Sigmoid colon (tissue), 7 donors: ENCODE measurements at places on chromosomes 11 and 22. TPM values are rescaled to one million over a fixed set of nuclear protein-coding genes. Genes with fewer than 3 reads are reported as not detected.
A peak's percentile ranks its signal among the peaks of the same experiment; 100 is the strongest.

Gene CHRM1
- total RNA-seq: 0.16 TPM

- no peak overlapping the region for H3K27ac ChIP-seq
- no peaks in the 10 kb centered on the region for H3K4me1 ChIP-seq
- no peak overlapping the region for H3K4me3 ChIP-seq
- H3K36me3 ChIP-seq: no peaks in the 10 kb centered on the region
These were observed 59.8 kb upstream of the CD82 start for GRCh38 chr11:44505581-44506054.

GRCh38 chr22:27984723-27985122, 65.7 kb upstream of the PITPNB start:
- no peaks in the 10 kb centered on the region for H3K27me3 ChIP-seq
- peaks cover 19% of the 10 kb centered on the region for H3K36me3 ChIP-seq
- H3K27ac ChIP-seq: no peak overlapping the region
- DNase-seq: no peak

DNA sequence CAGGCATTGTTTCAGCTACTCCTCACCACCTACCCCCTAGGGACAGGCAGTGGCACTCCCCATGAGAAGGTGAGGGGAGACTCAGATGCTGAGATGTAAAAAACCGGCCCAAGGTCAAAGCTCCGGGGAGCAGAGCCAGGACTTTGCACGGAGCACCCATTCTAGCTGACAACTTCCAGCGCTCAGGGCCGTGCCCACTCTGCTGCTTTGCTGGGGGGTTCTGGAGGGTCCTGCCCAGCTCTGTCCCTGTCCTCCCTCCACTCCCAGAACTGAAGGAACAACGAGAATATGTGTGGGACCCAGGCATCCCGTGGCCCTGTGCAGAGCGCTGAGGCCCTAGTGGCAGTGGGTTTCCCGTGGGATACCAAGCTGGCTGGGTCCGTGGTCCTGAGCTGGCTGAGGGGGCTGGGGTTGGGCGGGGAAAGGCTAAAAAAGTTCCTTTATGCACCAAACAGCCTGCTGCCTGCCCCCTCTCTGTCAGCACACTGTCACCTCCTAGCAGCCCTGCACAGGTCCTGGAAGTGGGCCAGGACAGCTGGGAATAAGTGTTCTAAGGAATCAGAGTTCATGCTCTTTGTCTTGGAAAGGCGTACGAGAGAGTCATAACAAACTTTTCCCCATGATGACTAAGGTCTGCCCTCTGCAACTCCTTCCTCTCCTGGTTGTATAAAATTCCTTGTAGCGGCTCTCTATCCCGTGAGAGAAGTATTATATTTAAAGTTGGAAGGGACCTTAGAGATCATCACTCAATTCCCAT, 1.9 kb downstream of the MS4A10 start:
- H3K36me3 ChIP-seq: no peaks in the 10 kb centered on the region
- peak; percentile 91 for DNase-seq
- peaks cover 15% of the 10 kb centered on the region for H3K4me1 ChIP-seq
- no peak overlapping the region for H3K4me3 ChIP-seq

Gene RIMBP3C
- total RNA-seq: not detected

- DNase-seq: no peak
- no peak overlapping the region for H3K4me3 ChIP-seq
- H3K27me3 ChIP-seq: no peaks in the 10 kb centered on the region
- H3K27ac ChIP-seq: no peak overlapping the region
- no peaks in the 10 kb centered on the region for H3K4me1 ChIP-seq
- no peaks in the 10 kb centered on the region for H3K36me3 ChIP-seq
These were observed 53.6 kb downstream of the ANO1 start for GRCh38 chr11:70131606-70132190.
